ENCODE measurements at places on chromosomes 5 and 9.

DNA sequence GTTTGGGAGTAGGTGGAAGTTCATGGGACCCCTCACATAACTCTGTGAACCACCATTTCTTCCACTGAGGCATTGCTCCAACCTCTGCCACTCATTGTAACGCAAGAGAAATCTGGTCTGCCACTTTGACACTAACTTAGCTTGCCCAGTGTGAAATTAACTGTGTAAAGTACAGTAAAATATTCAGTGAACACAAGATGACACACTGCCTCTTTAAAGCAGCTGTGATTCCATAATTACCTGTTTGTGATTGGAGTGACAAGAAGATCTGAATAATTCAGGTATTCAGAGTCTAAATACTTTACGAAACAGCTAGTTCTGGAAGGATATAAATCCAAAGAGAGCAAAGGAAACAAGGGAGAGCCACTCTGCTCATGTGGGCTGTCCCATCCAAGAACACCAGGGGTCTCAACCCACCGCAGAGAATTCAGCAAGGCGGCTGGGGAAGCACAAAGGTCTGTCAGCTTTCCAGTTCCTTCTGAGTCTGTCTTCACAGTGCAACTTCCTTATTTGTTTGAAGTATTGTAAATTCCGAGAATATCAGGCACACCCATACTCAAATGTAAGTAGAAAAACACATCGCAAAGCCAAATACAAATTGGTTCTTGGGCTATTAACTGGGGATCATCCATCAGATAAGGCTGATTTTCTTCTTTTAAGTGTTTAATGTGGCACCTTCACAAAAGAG is 86.9 kb downstream of the GNAQ start:
- no peak for DNase-seq

GRCh38 chr5:73603998-73604397 is 22.0 kb upstream of the ARHGEF28 start:
- no peak for DNase-seq

DNA sequence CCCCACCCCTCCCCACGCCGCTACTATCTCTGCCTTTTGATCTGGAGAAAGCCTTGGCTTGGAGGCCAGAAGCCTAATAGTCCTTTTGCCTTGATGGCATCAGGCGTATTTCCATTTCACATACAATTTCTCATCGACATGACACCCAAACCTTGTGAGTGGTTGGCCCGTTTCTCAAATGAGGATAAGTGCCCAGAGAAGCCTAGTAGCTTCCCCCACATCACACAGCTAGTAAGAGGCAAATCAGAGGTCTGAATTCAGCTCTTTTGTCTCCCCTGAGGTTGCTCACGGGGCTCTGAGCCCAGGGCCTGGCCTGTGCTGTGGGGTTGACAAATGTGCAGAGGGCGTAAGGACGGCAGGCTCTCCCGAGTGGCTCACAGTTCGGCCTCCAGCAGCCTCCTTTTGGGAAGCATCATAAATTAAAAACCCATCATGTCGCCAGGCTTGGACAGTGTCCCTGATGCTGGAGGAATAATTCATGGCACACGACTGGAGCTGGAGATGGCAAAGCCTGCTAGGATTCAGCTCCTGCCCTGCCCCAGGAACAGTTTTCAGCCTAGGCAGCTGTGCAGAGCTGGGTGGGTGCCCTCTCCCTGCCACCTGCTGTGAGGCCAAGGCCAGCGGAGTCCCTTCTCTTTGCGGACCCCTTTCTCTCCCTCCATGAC is 263.8 kb downstream of the NSG2 start:
- no peak for DNase-seq

DNA sequence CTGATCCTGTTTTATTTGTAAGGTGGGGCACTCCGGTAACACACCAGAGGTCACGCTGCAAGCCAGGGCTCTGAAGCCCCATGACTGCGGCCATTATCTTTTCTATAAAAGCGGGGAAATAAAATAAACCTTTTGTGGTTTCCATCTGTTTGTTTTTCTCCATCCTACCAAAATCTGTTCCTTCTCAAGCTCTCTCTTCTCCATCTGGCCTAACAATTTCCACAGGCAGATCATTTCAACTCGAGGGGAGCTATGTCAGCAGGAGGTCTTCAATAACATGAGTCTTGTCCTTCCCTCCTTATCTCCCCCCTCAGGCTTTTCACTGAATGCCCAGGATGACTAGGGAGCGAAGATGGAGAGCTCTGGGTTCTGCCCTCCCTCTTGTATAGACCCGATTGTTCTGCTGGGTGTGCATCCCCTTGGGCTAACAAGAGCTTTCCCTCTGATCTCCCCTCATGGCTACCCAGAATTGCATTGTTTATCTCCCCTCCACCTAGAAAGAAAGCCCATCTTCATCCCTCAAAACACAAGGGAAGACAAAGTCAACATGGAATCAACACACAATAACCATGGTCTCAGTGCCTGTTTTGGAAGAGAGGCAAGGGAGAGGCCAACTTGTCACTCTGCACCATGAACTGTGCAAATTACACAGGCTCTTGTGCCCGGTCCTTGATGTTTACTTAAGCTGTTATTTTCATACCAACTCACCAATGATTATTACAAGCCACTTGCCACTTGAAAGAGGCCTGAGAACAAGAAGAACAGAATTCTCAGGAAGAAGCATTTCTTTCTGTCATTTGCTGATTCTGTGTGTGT is 187.8 kb downstream of the FANCC start:
- no peak for DNase-seq

DNA sequence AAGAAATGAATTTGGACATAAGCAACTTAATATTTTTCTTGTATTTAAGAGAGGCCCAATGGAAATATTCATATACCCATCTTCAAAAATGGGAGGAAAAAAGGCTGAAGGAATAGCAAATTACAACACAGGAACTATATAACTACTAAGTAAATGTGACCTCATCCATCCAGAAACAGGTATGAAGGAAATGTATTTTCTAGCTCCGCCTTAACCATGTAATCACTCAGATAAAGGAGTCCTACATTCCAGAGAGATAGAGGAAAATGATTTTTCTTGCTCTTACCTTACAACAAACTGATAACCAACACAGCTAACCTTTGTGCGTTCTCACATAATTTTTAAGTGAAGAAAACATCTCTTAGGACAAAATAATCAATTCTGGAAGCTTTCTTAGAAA is 96.5 kb downstream of the NR6A1 start:
- no peak for DNase-seq

DNA sequence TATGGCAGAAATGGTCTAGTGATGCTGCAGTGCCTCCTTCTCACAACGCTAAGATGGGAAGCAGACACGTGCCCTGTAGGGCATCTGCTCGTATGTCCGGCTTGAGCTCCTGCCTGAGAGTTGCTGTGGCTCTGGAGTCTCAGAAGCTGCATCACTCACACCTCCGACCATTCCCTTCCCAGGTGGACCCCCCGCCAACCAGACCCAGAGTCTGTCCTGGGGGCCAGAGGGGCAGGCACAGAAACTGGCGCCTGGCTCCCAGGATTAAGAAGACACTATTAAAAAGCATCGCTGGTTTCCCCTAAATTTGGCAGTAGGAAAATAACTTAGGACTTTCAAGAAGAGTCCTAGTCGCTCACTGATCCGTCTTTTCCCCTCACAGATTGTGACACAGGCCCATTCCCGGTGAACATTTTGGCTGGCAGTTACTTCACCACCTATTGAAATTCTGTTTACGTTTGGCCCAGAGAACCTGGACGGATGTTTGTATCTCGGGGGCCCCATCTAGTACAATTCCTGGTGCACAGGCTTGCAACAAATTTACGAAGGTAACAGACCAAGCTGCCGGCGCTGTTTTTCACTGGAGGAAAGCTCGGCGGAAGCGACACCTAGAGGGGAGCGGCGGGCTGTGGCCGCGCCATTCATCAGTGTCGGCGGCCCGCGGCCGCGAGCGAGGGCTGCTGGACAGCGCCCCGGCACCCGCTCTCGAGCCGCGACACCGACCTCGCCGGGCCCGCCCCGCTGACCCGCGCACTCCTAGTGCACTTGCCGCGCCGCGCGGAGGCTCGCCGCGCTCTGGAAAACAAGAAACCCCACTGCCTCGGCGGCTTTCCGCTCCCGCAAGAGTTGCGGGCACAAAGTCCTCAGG is 1.6 kb downstream of the FSTL4 start:
- DNase-seq = no peak

- DNase-seq = no peak
Observed at GRCh38 chr5:157867751-157868387, 8.9 kb upstream of the CLINT1 start.

- DNase-seq = no peak
Observed at GRCh38 chr9:93105620-93106019, 9.6 kb downstream of the CARD19 start.

DNA sequence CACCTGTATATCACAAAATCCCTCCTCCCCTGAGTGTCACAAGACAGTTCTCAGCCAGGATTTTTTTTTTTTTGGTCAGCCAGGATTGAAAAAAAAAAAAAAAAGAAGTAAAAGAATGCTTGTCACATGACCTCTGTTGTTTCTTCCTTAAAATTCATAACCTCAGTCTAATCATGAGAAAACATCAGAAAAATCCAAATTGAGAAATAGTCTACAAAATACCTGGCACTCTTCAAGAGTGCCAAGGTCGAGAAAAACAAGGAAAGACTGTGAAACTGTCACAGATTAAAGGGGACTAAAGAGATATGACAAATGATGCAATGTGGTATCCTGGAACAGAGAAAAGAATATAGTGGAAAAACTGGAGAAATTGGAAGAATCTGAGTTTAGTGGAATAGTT is 58.5 kb upstream of the SUB1 start:
- DNase-seq = no peak

GRCh38 chr5:54717459-54717858 is 199.9 kb downstream of the SNX18 start:
- no peak for DNase-seq

- no peak for DNase-seq
Observed at GRCh38 chr5:21219966-21220365, 1232.0 kb upstream of the CDH18 start.

DNA sequence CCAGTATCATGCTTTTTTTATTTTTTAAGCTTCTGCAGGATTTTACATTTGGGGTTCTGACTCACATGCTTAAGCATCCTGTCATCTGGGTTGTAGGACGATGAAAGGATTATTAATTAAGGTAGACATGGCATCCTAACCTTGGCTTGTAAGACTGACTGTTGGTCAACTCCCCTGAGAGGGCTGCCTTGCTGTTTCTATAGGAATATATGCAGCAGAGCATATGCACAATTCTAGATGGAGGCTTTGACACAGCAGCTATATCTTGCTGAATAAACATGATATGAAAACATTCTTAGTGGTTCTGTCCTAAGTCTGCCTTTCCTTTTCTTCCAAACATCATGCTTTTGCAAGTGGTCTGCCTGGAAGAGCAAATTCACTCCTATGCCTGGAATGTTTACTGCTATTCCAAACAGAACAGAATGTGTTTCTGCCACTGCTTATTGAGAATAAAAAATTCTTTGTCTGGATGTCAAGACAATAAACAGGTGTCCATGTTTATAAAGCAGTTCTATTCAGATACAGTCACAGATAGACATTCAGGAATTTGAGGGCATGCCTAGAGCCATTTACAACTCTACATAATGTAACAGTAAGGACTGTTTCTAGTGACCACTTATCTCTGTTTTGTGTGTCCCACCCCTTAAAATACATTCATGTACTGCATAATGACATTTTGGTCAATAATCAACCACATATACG is 166.2 kb upstream of the PPP2R2B start:
- DNase-seq = no peak

- DNase-seq = no peak
Observed at GRCh38 chr5:9447691-9448090, 98.2 kb downstream of the SEMA5A start.

GRCh38 chr9:130518943-130519799 is 60.2 kb upstream of the FUBP3 start:
- DNase-seq = no peak

- DNase-seq = no peak
Observed at GRCh38 chr5:91293131-91293530, 90.0 kb downstream of the ARRDC3 start.

DNA sequence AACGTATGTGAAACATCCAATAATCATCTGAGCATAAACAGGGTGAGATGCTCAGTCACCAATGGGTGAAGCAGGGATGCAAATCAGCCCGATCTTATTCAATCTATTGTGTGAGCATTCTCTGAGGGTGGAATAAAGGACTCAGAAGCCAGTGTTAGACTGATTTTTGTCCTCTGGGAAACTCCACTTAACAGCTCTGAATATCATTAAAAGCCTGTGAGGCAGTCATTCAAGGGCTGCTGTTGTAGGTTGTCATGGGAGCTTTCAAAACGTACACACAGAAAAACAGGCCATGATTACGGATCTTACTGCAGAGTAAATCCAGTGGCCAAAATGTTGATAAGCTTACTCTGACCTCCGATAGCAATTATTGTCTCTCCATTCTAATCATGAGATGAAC is 266.5 kb upstream of the EFNA5 start:
- DNase-seq = no peak

DNA sequence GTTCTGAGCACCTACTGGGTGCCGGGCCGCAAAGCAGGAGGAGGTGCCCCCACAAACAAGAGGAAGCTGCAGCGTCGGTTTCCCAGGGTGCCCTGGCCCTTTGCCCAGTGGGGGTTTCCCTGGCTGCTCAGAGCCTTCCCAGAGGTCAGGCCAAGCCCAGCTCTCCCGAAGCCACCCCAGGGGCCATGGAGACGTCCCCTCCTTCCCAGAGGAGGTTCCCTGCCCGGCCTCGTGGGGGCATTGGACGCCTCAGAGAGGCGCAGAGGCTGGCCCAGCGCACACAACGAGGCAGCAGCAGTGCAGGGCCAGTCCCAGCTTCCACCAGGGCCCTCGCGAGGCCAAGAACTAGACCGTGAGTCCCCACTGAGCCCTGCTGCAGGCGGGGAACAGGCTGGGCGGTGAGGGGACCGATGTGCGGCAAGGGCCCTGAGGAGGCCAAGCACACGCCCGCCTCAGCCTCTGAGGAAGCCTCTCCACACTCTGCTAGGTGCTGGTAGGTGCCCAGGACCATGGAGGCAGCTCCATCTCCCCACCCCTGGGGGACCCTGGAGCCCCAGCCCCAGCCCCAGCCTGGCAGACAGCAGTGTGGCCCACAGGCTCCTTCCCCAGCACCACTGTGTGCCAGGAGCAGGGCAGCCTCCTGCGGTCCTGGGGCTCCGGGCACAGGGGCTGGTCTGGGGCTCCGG is 7.0 kb downstream of the DIPK1B start:
- no peak for DNase-seq

DNA sequence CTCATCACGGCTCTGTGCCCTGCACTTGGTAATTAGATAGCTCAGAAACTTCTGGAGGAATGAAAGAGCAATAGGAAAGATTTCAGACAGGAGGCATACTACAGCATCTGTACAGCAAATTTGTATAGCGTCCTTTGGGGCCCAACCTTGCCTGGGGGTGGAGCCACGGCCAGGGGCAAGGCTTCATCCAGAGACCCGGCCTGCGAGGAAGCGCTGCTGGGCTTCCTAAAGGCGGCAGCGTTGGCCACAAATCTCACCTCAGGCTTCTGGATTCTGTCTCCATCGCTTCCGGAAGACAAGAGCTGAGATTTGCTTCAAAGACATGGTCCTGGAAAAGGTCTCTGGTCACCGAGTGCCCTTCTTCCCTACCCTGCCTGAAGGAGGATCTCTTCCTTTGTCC is 12.2 kb upstream of the SPATA31D1 start:
- no peak for DNase-seq

DNA sequence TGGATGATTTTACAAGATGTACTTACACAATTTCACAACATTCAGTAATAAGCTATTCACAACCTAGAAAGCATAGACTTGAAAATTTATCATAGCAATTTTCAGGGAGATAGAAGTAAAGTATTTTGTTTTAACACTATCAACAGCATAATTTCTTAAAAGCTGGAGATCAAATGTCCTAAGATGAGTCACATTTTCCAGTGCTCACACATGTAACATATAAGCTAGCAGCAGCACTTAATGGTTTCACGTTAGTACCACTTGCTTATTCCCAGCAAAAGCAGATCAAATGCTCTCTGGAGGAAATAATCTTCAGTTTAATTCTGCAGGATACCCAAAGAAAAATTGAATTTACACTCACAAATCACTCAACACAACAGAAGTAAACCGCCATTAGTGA is 6.5 kb downstream of the OR13C8 start:
- no peak for DNase-seq

All from activated CD8-positive, alpha-beta memory T cell treated with anti-CD3 and anti-CD28 coated beads for 4 hours (primary cell).